Omental fat pad (tissue), 4 donors: ENCODE measurements at places on chromosomes 12 and 14. TPM values are rescaled to one million over a fixed set of nuclear protein-coding genes. Genes with fewer than 3 reads are reported as not detected.

INSM2 gene
- 0.13 TPM for total RNA-seq

WNT1 gene
- total RNA-seq: 0.60 TPM

CEP170B gene
- total RNA-seq: 5.5 TPM

KRT83 gene
- total RNA-seq: not detected

SAMD15 gene
- total RNA-seq: 2.2 TPM

DCTN2 gene
- 134 TPM for total RNA-seq

DNA sequence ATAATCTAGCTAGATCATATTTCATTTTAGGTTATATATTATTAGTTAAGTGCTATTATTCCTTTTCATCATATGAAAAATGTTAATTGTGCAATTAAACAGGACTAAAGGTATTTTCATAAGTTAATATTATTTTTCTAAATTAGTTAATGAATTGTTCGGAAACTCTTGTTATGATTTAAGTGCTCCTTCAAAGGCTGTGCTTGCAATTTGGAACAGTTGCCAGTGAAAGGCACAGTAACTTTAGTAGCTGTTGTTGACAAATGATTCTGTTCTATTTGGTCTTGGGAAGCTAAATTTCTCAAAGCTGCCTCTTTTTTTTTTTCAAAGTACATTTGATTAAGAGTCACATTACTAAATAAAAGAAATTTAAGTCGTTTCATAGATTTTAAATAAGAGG is 40.7 kb downstream of the PTPRQ start:
- DNase-seq: no peak

DNA sequence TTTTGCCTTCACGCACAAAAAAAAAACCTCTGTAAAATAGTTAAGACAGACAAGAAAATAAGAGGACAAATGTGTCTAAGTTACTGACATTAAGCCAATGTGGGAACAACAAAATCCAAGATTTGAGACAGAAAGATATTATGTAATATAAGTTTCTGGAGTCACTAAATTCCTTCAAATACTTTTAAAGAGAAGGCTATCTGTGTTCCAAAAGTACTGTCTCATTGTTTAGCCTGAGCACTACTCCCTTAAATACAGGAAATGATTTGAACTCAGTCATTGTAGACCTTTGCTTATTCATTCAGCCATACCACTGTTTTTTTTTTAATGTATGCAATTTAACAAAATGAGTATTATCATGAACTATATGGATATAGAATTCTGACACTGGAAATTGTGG is 82.7 kb upstream of the KITLG start:
- DNase-seq: no peak

GRCh38 chr12:42222724-42223123 is 15.3 kb downstream of the YAF2 start:
- no peak for DNase-seq

GRCh38 chr12:203462-204260 is 10.3 kb downstream of the SLC6A12 start:
- no peak for DNase-seq

GRCh38 chr12:16119618-16120415 is 157.7 kb downstream of the SLC15A5 start:
- no peak for DNase-seq

DNA sequence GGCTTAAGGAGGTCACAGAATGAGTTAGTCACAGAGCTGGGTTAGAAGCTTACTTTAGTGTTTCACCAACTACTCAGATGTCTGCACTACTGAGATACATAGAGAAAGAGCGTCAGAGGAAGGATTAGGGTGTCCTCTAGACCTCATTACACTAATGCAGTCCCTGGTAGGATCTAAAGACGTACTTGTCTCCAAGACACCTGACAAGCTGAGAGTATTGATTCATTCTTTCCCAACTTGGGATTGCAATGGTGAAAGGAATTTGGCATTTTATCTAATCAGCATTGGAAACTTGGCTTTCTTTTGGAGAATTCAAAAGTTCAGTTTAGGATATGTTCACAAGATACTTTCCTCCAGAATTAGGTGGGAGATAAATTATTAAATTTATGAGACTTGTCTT is 402.1 kb downstream of the ZFP36L1 start:
- DNase-seq: no peak

DNA sequence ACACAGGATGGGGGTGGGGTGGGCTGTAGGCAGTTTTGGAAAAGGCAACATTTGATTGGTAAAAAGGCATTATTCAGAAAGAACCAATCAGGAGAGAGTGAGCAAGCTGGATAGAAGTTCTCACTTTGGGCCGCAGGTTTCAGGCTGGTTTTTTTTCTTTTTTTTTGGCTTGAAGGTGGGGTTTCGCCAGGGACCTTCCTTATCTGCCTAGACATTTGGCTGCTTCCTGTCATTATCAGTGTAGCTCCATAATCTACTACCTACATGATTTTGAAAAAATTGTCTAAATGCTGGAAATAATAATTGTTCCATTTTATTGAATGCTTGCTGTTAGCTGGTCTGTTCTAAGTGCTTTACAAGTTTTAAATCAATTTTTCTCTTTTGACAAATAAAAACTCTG is 649.0 kb downstream of the TMTC2 start:
- no peak for DNase-seq
